ENCODE measurements at places on chromosomes 3 and 15.

- DNase-seq, result no peak
Measured at GRCh38 chr3:151156618-151157216, 46.3 kb downstream of the GPR171 start.

DNA sequence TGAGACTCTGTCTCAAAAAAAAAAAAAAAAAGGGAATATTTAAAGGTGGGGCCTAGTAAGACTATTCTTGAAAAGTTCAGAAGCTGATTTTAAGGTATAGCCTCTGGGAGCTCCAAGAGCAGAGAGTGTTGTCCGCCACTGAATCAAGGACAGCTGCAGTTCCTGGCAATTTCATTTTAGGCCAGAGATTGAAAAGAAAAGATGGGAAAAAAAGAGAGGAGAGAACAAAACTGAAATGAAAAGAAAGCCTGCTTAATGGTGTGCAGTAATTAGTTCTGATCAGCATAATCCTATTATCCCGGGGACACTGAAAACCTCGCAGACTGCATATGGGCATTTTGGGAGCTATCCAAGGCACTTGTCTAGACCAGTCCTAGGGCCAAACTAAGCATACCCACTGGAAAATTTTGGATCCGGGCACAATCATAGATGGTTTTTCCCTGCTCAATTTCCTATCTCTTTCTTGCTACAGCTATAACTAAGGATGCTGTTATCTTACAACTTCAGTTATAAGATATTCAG, 43.2 kb downstream of the EHHADH start:
- DNase-seq, result no peak

- no peak for DNase-seq
Measured at GRCh38 chr3:45980819-45981218, 14.8 kb downstream of the FYCO1 start.

DNA sequence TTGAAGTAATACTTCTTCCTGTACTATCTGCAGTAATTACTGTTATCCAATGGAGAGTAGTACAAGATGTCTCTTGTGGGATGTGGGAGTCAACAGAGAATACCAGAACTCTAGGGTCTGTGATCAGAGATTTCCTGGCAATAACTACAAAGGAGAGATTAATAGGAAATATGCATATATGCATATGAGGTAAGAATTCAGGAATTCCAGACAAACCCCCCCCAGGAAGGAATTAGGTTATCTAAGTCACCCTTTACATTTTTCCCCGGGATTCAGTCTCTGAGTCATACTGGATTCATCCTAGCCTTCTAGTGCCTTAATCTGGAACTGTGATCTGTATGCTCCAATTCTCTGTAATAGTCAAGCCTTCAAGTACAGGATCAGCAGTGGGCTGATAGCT, 49.4 kb downstream of the GTF2E1 start:
- no peak for DNase-seq

DNA sequence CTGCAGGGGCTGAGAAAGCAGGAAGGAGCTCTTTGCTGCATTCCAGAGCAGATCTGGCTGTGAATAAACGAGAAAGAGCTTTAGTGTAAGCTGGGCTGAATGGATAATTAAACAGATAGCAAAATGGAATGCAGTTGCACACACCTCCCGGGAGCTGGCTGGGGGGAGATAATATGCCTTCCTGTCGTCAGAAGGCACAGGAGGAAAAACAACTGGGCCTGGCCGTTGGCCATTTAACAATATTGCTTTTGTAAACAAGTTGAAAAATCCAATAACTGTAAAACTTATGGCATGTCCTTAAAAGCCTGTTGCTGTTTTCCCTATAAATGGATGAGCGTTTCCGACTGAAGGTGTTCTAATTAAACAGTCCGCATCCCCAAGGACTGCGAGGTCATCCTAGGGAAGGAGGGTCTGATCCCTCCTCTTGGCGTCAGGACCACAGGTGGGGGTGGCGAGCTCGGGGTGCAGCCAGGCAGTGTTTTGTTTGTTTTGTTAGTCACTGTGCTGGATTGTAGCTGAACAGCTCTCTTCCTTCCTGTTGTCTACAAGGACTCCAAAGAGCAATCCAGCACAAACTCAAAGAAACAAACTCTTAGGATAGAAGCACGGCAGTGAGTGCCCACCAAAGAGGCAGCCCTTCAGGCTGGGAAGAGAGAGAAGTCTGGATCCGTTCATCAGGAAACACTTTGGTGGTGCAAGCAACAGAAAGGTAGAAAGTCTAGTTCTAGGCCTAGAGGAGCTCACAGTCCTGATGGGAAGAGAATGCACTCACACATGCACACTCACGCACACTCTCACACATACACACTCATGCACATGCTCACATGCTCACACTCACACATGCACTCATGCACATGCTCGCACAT, 133.4 kb upstream of the SMAD3 start:
- DNase-seq, result no peak

Measured in NCI-H1092 (cell line).